ENCODE measurements at places on chromosomes 1 and 21.

GRCh38 chr1:25643929-25644328, 27.3 kb downstream of the MAN1C1 start:
- DNase-seq: no peak

- DNase-seq: no peak
Observed at GRCh38 chr1:167824163-167824794, 89.7 kb downstream of the ADCY10 start.

GRCh38 chr1:11714831-11715575, 20.9 kb upstream of the AGTRAP start:
- DNase-seq: no peak

DNA sequence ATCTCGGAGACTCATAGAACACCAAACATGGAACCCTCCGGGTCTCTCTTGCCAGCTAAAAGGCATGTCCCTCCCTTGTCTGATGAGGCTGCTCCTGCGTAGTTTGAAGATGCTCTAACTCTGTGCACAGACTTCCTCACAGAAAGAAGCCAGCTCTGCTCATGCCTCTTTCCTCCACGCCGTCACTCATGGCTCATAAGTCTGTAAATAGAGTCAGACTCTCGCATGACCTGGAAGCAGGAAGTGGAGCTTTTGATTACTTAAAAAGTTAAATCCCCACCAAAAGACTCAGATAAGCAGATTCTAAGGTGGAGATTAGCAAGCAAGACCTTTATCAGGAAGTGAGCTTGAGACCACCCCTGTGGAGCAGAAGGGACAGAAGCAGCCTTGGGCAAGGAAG, 171.6 kb downstream of the TRIM33 start:
- no peak for DNase-seq

DNA sequence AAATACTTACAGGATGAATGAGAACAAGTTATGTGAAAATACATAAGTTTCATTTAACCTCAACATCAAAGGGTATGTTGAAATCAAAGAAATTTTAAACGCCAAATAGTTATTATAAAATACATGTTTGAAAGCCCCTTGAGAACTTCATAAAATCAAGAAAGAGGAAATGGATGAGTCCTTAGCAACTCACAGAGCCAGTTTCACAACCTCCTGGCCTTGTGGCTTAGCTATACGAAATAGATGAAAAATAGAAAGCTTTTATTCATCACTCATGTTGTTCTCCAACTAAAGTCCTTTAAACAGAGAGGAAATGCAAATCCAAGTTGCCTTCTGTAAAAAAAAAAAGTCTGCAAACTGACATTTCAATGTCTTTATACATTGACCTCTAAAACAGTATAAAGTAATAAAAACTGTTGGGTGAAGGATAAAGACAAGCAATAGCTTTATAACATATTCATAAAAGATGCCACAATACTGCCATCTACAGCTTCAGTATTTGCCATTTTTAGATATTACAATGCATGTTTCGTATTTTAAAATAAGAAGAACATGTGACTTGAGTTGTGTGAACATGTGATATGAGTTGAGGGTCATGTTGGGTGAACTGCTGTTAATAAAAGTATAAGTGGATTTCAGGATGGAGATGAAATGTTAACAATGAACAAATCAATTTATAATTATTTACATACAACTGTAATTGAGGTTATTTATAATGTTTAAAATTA, 847.8 kb downstream of the MRPL39 start:
- DNase-seq: no peak

DNA sequence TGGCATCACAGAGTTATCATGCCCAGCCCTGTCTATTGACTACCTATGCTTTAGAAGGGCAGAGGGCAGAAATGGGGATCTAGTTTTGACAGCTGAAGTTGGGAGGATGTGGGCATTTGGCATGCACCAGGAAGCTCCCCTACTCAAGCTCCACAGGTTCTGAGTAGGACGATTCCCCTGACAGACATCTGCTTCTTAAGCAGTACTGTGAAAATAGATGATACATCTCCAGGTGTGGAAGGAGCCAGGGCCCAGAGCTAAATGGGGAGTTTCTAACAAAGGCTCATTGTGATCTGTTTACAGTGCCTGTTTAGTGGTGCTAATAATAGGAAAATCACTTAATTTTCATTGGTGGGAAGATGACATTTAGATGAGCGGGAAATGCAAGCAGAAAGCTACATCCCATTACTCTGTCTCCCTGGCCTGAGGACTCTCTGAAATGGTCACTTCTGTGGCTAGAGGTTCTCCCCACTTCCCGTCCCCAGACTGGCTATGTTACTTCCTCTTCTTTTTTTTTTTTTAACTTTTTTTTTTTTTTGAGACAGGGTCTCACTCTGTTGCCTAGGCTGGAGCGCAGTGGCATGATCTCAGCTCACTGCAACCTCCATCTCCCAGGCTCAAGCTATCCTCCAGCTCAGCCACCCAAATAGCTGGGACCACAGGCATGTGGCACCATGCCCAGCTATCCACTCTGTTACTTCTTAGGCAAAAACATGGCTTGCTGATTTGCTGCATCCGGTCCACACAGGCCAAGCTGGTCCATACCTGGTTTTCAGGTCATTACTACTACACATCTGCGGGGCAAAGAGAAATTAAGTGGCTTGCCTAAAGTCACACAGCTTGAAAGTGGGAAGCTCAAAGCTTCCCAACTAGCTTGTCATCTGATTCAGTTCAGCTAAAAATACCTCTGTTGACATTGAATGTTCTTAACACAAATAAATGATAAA, 23.2 kb upstream of the CNIH3 start:
- DNase-seq: peak; percentile 99

- DNase-seq: peak; percentile 88
Observed at GRCh38 chr21:41956926-41957729, 3.3 kb upstream of the C2CD2 start.

DNA sequence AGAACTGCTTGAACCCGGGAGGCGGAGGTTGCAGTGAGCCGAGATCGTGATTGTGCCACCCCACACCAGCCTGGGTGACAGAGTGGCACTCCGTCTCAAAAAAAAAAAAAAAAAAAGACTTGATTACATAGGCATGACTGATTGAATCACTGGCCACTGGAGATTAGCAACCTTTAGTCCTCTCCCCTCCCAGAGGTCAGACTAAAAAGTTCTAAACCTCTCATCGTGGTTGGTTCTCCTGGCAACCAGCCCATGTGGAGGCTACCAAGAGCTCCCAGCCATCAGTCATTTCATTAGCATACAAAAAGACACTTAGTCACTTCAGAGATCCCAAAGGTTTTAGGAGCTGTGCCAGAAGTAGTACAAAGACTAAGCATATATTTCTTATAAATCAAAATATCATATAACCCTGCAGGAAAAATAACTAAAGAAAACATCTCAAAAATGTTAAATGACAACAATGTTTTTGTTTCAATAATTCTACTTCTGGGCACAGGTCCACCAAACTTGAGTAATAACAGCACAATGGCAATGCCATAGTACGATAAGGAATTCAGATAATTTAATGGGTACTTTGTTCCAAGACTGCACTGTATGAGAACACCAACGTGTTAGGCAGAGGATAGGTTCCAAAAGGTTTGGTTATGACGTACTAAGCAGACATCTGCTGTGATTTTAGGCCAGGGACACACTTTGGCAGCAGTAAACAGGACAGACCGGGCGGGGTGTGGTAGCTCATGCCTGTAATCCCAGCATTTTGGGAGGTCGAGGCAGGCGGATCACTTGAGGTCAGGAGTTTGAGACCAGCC, 18.1 kb downstream of the USP48 start:
- DNase-seq: peak; percentile 91

DNA sequence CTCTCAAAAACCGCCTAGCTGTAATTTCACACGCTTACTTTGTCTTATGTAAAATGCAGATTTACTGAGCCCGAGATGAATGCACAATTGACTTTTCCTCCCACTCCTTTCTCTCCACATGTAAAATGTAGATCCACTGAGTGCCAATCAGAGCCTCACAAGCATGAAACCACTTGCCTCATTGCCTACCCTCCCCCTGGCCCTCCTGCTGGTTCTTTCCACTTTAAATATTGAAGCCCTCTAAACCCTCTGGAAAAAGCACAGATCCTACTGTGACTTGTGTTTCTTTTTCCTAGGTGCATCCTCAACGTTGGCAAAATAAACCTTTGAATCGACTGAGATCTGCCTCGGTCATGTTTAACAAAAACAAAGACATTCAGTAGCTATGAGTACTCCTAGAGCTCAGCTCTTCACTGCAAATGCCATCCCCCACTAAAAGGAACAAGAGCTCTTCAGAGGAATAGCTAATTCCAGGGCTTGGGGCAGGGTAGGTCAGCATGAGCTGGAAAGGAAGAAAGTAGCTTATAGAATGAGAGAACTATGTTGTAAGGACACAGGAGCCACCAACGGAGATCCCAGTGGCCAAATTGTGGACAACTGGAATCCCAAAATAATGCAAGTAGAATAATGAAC, 365.5 kb upstream of the RUNX1 start:
- DNase-seq: no peak

DNA sequence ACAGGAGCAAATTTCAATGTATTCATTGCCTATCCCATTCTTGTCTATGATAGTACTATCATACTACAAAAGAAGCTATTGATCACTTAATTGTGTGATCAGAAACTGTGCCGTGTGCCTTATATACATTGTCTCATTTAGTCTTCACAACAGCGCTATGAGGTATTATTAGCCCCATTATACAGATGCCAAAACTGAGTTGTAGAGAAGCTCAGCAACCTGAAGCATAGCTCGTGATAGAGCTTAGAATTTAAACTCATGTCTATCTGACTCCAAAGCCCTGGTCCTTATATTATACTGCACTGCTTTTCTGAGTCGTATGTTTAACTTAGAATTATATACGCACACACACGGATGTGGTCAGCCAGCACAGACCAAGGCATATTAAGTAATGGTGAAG, 315.1 kb downstream of the NFIA start:
- DNase-seq: no peak

DNA sequence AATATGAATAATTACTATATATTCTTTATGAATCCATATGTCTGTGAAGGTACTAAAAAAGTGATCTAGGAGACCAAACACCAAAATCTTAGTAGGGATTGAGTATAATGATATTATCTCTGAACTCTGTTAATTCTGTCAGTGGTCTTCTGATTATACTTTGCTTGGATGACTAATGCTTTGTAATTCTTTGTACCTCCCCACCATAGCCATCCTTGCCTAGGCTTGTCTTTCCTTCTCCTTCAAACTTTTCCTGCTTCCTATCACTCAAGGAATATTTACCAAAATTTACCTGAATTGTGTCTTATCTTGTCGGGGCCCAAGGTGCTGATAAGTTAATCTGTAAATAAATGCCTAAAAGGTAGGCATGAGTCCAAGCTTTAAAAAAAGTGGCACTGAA, 845 bp upstream of the RGS5 start:
- DNase-seq: no peak

- peak; percentile 30 for DNase-seq
Observed at GRCh38 chr1:208868554-208868953, 624.4 kb upstream of the PLXNA2 start.

DNA sequence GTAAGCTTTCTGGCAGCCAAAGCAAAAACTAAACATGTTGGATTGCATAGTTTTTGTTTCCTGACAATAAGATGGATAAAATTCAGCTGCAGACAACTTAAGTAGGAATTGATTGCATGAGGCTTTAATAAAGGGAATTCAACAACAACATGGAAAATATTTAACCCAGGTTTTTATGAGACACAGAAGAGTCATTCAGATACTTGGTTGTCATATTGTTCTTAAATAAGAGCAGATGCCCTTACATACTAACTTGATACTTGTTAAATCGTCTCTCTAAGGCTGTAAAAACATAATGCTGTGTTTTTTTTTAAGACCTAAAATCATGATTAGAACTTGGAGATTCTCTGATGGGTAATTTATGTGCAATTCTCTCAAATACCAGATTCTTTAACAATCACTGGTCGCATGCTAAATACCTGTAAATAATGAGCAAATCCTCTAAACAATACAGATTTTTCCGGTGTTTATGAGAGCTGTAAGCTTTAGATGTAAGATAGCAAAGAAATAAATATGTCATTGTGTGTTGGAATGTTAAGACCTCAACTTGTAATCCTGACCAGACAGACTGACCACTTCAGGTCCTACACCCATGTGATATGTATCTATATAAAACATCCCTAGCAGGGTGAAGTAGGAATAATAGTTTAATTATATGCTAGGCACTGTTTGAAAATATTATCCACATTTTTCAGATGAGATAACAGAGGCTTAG, 37.8 kb upstream of the CD34 start:
- DNase-seq: no peak

GRCh38 chr1:224718470-224719053, 102.4 kb downstream of the CNIH3 start:
- DNase-seq: no peak

- DNase-seq: no peak
Observed at GRCh38 chr1:81472387-81472786, 328.3 kb upstream of the ADGRL2 start.

DNA sequence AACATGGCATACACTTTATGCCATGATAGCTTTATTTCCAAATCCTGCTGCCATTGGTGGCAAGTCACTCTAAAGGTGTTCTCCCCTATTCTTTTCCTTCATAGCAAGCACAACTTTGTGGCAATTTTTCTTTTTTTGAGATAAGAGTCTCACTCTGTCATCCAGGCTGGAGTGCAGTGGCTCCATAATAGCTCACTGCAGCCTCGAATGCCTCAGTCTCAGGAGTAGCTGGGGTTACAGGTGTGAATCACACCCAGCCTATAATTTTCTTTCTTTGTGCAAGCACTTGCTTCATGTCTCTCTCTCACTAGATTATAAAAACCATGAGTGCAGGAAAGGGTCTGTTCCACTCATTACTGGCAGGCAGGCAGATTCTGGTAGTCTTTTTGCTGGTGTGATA, 5.4 kb upstream of the KDM4A start:
- DNase-seq: no peak

DNA sequence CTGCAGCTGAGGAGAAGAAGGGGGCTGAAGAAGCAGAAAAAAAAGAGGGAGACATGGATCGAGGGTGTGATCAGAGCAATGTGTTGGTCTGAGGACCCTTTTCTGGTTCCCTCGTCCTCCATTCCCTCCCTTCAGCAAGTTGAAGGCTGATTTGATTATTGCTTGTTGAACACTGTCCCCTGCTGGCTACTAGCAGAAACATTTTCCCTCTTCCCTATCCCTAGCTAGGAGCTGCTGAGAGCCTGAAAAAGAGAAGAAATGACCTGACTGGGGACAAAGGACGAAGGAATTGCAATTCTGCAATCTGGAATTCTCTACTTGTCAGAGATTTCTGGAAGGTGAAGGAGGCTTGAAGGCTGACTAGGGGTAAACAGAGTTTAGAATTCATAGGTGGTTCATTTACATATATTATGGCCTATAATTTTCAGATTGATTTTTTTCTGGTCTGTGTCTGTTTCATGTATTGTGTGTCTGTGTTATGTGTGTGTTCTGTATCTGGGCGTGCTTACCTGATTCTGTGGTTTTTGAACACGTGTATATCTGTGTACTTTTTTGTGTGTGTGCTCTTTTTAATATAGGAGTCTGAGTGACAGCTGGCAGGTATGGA, 9.8 kb downstream of the NHLH1 start:
- peak; percentile 82 for DNase-seq

All from A172 (cell line).